Stimulated activated CD4-positive, alpha-beta T cell treated with anti-CD3 and anti-CD28 coated beads, TNF-alpha, amount 100 ng/mL, for 1 hour (primary cell): ENCODE measurements at places on chromosomes 6 and 20.

DNA sequence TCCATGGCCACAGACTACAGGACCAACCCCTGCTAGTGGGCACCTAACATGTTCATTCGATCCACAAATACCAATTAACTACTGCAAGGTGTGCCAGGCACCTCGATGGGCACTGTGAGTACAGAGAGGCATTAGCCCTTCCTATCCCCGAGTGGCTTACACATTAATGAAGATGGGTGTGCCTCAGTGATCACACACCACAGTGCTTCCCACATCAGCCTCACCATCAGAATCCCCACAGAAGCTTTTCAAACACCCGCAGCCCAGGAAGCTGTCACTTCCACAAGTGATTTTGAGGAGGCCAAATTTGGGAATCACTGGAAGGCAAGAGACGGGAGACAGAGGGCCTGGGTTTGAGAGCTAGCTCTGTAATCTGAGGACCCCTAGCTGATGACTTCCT, 23.7 kb downstream of the EZR start:
- no peak for DNase-seq

DNA sequence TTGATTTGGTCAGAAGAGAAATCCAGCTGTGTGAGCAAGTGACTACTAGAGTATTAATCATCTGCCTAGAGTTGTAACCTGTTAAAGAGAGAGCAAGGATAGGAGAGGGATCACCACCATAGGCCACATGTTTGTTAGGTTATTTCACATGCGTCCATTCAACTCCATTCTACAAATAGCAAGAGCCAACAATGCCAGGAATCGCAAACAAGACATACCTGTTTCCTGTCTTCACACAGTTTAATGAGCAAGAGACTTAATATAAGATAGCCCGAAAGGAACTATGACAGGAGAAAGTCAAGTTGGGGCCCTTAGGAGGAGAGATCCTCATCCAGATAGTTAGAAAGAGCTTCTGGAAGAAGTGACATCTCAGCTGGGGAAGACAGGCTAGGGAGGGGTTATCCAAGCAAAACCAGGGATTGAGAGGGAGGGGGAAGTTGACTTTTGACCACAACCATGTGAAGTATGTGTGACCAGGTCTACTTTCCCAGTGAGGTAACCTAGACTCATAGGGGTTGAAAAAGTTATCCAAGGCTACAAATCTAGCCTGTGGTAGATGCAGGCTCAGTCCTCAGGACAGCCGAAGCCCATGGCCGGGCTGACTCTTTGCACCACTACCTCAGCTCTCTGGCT, 147.4 kb downstream of the ALDH8A1 start:
- DNase-seq: no peak

- DNase-seq: no peak
Observed at GRCh38 chr6:116057766-116058165, 2.9 kb downstream of the FRK start.

- no peak for DNase-seq
Observed at GRCh38 chr20:56924292-56925081, 295.4 kb downstream of the TFAP2C start.

GRCh38 chr20:24785141-24786110, 163.6 kb upstream of the CST7 start:
- no peak for DNase-seq

GRCh38 chr6:27163834-27164233, 83.7 kb upstream of the PRSS16 start:
- no peak for DNase-seq

GRCh38 chr20:24977336-24977735, 15.2 kb downstream of the APMAP start:
- no peak for DNase-seq

DNA sequence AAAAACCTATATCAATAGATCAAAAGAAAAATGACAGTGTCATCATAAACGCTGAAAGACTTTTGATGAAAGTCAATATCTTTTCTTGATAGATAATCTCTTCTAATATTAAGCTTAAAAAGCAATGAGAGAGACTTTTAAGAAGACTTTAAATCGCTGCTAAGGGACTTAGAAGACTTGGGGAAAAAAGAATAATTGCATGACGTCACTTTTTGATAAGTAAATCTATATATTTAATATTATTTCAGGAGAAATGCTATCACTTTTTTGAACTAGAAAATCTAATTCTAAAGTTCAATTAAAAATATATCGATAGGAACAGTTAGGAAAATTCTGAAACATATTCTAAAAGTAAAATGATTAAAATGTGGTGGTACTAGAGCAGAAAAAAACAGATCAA, 78.7 kb upstream of the TSHZ2 start:
- no peak for DNase-seq

GRCh38 chr6:111988926-111989325, 65.0 kb upstream of the CCN6 start:
- no peak for DNase-seq

DNA sequence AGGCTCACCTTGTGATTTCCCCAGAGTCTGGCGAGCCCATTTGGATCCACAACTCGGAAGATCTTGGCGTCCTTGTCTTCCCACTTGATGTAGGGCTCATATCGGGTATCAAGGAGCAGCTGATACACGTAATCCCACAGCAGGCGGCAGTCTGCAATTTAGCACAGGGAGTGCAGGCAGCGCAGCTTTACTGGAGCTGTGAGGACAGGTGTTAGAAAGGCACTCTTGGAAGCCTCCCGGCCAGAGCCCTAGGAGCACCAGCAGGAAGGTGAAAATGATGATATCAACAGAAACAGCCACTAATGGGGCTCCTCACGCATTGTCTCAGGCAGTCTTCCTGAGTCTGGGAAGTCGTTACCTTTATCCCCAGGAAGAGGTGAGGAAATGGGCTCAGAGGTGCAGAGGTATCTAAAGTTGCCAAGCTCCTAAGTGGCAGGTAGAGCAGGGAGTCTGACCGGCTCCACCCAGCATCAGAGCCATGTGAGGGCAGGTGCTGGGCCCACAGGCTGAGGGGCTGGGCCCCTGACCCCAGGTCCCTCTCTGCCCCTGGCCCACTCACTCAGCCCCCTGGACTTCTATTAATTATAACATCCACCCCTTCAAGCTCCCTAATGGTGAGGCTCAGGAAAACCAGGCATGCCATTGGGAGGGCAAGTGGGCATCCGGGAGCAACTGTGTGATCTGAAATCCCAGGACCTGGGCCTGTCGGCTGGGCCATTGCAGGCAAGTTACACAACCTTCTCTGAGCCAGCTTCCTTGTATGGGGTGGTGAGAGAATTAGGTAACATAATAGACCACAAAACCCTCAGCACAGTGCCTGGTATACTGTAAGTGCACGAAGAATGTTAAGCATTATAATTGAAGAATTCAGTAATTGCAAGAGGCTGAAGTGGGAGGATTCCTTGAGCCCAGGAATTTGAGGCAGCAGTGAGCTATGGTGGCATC, 18.3 kb downstream of the ETV7 start:
- DNase-seq: no peak

DNA sequence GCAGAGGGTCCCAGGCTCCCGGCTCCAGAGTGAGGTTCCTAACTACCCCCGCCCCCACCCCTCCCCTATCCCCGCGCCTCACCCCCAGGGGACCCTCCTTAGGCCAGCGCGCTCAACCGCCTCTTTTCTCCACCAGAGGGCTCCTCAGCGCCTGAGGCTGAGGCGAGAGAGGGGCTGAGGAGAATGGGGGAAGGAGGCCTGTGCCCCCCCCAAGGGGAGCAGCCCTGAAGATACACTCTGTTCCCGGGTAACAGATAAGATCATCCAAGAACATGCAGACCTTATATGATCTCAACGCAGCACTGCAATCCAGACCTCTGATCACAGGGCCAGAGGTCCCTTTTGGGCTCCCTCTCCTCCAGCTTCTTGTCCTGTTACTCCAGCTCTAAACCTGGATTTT, 43.3 kb upstream of the MRPS10 start:
- DNase-seq: peak; percentile 35

DNA sequence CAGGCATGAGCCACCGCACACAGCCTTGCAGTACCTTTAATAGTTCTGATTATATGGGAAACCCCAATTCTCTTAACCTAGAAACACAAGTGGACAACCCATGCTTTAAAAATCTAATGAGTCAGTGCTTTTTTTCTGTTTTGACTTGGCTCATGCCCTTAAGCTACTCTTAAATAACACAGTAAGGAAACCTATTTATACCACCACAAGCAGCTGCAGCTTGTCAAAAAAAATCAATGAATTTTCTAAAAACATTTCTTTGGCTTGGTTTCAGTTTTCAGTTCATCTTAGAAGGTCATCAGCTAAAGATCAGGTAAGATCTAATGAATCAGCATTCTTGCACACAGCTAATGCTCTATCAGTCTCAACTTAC, 124.1 kb upstream of the DST start:
- DNase-seq: no peak

- no peak for DNase-seq
Observed at GRCh38 chr20:1440024-1440423, 26.6 kb downstream of the NSFL1C start.

DNA sequence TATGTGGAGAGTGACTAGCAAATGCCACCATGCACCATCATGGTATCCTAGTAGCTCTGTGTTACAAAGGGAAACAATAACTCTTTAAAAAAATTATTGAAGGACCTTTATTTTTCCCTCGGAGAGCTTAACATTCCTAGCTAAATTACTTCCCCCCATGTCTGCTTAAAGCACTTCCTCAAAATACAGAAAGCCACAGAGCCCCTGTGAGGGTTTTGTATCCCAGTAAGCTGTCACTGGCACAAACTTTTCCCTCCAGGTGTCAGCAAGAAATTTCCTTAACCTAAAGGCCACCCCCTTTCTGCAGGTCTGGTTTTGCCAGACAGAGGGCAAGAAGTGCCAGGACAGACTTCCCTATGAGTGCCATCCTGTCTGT, 340.0 kb upstream of the PRDM1 start:
- DNase-seq: no peak

- DNase-seq: peak; percentile 56
Observed at GRCh38 chr20:31569163-31570020, 35.7 kb upstream of the ID1 start.

GRCh38 chr6:137823826-137824555, 43.1 kb upstream of the TNFAIP3 start:
- DNase-seq: peak; percentile 64

- no peak for DNase-seq
Observed at GRCh38 chr6:92114797-92115196, 1304.6 kb downstream of the EPHA7 start.

DNA sequence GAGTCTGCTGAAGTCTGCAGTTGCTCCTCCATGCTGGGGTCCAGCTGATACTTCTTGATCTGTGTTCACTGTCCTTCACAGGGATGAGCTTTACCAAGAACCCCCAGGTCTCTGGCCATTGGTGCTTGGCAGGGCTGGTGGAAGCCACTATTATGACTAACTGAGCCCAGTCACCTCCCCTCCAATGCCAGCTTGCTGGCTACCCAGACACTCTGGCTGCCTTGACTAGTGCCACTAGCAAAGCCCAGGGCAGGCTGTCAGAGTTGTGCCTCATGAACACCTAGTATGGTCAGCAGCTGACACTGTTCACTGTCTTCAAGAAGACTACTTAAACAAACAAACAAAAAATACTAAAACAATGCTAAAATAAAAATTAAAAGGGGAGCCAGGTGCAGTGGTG, 8.8 kb downstream of the ASIP start:
- no peak for DNase-seq

GRCh38 chr6:81451787-81452186, 300.7 kb downstream of the TENT5A start:
- no peak for DNase-seq

DNA sequence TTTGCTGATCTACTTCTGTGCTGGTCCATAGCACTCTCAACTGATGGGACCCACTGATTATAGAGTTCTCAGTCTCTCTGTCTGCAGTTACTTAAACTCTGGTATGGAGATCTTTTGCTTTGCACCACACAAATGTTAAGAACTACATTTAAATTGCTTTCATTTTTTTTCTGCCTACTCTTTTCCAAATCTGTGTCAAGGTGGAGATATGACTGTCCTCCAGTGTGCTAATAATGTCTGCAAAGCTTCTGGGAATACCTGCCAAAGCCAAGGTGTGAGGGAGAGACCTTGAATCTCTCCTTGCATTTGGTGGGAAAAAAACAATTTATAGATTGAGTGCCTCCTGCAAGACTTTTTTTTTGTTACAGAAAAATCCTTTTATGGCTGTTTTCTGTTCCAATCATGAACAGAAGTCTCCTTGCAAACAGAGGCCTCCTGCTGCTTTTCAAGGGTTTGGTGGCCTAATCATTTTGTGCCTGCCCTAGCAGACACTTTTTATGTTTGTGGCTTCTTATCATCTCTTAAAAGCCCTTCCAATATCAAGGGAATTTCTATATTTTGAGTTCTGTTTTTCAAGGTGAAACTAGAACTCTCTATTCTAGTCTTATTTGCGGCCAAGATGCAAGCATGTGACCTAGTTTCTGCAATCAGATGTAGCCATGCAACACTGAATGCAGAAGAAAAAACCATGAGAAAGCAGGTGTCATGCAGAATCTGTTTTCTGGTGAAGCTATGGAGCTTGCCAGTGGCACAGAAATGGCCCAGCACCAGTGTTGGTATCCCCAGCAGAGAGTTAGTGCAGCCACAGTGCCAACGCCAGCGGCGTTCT, 23.2 kb upstream of the AKIRIN2 start:
- no peak for DNase-seq

DNA sequence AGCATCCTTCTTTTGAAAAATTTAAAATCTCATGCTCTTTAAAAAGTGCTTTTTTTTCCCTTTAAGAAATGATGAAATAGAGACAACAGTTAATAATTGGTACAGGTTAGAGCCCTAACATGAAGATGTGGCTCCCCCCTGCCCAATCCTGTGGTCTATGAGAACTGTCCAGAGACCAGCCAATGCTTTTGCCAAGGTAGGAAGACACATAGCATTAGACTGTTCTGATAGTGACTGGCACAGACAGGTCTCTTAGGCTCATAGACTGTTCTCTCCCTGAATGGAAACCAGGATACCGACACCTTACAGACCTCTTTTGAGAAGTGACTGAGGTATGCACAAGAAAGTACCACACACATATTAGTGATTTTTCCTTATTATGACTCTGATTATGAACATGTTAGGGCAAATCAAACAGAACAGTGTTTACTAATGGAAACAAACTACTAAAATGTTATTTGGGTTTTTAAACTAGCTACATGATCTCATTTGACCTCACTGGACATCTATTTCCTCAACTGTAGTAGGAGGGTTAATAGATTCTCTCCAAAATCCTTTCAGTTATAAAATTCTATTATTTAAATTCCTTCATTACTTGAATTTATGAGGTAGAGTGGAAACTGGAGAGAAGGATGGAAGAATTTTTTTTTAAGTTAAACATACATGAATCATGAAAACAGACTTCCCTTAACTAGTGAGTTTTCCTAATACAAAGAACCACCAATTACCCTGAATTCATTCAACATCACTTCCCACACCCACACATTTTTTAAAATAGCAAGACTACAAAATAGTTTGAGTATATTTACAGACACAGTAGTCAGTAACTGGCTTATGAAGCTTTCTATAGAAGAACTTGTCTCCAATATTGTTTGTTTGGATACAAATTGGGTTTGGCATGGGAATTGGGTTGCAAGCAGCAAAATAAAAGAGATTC, 120.4 kb downstream of the OGFRL1 start:
- no peak for DNase-seq
